H4 (cell line): ENCODE measurements at places on chromosomes 2 and 18.

- no peak for DNase-seq
Observed at GRCh38 chr2:241665731-241666440, 20.7 kb downstream of the DTYMK start.

DNA sequence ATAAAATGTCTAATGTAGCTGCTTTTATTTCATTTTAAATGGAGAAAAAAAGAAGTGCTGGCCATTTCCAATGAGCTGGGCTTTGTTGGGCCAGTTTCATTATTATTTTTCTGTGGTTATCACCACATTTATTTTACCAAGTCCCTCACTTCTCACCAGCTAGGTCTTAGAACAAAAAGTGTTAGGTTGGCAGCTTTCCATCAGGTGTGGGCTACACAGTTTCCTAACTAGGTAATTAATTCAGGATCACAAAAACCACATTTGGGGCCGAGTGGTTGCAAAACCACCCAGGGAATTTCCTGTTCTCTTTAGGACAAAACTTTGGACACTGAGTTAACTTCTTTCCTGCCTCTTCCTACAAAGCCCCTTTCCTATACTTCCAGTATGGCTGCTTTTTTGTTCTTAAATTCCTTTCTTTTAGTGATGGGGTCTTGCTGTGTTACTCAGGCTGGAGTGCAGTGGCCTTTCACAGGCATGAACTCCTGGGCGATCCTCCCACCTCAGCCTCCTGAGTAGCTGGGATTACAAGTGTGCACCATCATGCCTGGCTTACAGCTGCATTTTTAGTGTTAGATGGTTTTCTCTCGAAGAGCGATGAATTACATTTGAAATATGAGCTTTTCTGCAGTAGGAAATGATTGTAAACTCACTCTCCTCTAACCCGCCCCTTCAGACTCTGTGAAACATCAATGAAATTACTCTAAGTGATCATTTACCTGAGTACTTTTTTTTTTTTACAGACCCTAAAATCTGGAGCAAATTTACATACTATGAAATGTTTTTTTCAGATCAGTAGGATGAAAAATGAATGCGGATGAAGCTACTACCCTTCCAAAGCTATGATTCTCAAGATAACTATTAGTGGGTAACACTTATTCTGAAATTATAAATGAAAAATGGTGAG lies 2.6 kb upstream of the ZFP36L2 start:
- no peak for DNase-seq

GRCh38 chr2:29469516-29469915 lies 354.3 kb downstream of the CLIP4 start:
- no peak for DNase-seq

DNA sequence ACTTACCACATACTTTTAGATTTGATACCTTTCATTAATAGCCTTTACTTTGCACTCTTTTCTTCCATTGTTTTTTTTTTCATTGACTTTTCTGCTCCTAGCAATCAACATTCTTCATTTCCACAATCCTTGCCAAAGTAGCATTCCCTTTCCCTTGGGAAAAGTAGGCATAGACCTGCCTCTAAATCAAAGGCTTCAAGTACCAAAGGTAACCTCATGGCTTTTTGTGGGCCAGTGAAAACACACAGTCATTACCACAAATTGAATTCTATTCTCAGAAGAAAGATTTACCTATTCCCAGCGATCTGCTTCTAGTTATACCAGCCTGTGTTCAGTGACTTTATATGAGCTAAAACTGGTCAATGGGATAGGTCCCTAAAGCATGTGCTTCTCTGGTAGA lies 109.2 kb downstream of the SOCS6 start:
- DNase-seq, result no peak

GRCh38 chr18:79625924-79626561 lies 53.6 kb upstream of the CTDP1 start:
- DNase-seq, result no peak

- peak; percentile 63 for DNase-seq
Observed at GRCh38 chr2:188668017-188668680, 306.0 kb upstream of the COL3A1 start.

DNA sequence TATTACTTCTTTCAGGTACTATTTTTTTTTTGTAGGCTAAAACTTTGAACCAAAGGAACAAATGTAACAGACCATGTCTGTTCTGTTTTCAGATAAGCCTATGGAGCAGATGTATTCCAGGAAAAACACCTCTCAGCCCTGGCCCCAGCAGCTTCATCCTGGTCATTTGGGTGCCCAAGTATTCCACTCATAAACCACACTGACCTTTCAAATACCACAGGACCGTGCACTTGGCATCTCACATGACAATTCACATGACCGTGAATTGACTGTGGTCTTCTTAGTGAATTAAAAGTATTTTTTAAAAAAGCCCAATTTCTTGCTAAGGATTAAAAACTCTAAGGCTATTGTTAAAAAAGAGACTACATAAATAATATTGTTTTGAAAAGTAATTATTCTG lies 50.2 kb downstream of the SMIM21 start:
- DNase-seq, result peak; percentile 41

- DNase-seq, result no peak
Observed at GRCh38 chr2:21356086-21356856, 232.5 kb downstream of the TDRD15 start.

DNA sequence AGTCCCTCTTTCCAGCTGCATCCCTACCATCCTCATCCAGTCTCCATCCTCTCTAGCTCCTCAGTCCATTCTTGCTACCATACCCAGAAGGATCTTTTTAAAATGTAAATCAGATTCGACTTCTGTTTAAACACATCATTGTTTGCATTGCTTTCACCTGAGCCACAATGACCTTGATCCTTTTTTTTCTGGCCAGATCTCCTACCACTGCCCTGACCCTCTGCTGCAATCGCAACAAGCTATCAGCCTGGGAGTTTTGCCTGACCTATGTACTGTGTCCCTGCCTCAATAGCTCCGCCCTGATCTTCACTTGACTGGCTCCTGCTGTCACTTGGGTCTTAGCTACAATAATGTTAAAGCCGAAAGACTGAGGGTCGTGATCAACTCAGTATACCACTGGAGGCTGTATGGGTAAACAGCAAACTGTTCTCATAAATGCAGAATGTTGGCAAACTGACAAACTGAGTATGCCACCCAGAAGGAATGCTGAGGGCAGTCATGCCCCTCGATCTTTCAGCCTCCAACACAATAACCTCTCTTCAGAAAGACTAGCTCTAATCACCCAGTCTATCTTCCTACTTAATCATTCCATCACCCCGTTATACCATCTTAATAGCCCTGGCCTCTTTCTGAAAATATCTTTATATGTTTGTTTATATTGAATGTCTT lies 2.6 kb upstream of the RBM43 start:
- DNase-seq, result no peak

- DNase-seq, result peak; percentile 70
Observed at GRCh38 chr2:88265352-88266303, 95.5 kb downstream of the THNSL2 start.

DNA sequence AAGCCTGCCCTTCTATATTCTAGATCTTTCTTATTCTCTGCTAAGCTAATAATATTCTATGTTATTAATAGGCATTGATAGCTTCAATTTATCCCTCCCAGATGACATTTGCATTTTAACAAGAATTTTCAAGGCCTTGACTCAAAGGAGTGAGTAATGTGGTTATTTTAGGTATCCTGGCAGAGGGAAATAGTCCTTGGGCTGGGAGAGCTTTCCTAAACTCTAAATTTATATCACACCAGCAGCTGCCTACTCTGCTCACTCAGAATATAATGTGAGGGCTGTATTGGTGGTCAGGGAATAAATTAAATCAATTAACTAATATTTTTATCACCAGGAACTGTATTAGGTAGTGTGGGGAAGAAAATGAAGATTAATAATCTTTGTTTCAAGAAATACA lies 74.8 kb upstream of the ADAM23 start:
- no peak for DNase-seq

DNA sequence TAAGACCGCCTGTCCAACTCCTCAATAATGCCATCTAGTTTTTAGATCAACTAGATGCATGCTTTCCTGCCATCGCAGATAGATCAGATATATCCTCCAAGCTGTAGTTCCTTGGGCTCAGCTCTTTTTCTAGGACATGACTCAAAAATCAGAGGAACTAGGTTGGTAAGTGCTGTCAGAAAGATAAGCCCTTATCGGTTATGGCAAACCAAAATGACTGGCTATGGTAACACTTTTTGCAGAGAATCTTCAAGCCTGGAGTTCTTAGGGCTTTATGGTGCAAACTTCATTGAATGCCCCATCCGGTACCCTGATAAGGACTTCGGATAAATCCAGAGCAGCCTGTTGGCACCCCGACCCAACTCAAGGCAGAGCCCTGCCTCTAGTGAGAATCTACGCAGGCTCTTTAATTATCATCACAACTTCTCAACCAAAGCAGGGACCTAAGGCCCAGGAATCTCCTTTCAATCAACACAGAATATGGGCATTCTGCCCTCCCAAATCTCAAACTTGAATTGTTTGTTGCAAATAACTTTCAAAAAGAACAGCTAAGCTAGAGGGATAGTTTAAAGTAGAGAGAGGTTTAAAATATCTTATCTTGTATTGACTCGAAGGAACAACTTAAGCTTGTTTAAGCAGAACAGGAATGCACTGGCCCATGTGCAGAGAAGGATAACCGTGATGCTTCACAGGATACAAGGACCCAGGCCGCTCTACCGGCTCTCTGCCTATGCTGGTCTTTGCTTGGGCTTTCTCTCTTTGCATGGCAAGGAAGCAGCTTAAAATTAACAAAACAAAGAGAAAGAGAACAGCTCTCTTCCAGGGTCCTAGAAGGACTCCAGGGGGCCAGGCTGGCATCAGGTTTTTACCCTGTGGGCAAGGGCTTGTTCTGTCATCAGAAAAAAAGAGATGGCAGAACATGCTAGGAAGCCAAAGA lies 3.4 kb upstream of the CYP1B1 start:
- no peak for DNase-seq

DNA sequence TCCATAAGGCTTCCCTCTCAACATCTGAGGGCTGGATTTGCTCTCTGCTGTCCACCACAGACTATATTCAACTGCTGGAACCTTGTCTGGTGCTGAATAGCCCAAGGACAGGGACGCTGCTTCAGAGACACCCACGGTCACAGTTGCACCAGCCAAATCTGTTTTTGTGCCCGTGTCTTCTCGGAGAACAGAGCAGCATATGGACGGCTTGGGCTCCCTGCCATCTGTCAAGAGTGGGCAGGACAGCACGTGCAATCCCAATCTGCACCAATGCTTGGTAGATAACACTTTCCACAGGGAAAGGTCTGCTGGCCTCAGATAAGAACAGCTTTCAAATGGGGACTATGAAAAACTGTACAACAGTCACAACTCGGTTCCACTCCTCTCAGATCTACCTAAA lies 466.1 kb downstream of the TGIF1 start:
- DNase-seq, result no peak

- no peak for DNase-seq
Observed at GRCh38 chr2:180657054-180657453, 323.4 kb upstream of the UBE2E3 start.

DNA sequence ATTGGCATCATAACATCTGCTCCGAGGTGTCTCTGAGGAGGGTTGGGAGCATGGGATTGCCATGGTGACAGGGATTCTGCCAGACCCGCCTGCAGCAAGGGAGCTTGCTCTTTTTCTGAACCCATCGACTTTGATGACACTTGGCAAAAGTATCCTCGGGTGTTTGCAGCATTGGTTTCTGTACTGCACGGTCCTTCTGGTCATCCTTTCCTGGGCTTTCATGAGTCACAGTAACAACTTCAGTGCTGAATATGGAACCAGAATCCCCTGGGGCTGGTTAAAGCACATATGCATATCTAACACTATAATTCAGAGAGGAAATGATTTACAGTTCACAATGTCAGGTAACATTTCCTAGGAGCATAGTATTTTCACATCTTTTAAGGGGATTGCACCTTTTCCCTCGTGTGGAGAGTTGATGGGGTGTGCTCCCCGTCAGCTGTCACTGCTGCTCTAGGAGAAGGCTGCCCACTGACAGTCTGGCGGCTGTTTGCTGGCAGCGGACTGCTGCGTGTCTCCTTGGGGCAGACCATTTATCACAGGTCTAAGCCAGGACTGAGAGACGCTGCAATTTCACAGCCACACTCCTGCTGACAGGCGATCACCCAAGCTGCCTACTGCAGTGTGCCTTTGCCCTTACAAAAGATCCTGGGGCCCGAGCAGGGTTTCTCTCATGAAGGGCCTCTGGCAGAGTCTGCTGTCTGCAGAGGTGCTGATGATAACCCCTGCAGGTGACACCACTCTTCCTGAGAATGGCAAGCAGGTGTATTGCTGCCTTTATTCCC lies 425.3 kb downstream of the THSD7B start:
- no peak for DNase-seq
